ENCODE measurements at places on chromosomes 3 and 15. TPM values are rescaled to one million over a fixed set of nuclear protein-coding genes. Genes with fewer than 3 reads are reported as not detected.

LRRC58 gene
- 21.0 TPM for total RNA-seq

DNA sequence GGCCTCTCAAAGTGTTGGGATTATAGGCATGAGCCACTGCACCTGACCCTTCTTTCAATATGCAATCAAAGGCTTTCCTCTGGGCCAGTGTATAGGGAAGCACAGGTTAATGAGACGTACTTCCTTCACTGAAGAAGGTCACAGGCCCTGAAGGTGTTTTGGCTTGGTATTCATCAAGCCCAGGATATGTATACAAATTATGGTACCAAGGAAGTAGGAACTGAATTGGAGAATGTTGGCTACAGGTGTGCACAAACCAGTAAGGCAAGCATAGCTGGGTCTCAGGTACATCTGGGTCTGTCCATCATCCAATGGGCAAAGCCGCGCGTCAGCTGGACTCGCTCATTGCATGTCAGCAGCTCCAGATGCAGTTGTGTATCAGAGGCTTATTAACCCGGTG is 237.9 kb downstream of the ADAMTS17 start:
- no peak for DNase-seq

LINS1 gene
- 10.3 TPM for total RNA-seq

KNG1 gene
- total RNA-seq = not detected

DNA sequence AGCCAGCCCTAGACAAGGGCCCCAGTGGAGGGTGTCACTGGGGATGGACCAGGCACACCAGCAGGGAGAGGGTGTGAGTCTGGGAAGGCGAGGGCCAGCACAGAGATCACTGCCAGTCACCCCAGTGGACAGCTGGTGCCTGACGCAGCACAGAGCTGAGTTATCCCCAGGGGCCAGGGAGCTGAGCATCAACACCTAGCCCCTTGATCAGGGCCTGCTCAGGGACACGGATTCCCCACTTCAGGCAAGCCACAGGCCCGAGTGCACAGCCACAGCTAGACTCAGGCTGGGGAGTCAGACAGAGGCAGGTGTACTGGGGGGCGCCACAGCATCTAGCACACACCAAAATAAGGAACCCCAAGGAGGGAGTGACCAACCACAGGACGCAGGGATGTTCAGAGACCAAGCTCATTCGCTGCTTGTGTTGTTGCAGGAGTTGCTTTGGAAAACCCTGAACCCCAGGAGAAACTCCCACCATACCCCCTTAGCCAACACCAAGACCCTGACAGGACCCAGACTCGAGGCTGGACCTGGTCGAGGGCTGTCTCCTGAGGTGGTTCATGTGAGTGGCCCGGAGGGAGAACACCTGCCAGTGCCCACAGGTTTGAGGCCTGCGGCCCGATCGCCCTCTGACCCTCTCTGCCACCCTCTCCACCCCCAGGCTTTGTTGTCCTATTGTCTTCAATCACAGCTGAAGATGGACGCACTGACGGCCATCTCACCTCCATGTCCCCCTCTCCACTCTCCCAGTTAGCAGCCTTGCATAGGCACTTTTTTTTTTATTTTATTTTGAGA is 146.8 kb downstream of the TPRA1 start:
- DNase-seq = no peak

DNA sequence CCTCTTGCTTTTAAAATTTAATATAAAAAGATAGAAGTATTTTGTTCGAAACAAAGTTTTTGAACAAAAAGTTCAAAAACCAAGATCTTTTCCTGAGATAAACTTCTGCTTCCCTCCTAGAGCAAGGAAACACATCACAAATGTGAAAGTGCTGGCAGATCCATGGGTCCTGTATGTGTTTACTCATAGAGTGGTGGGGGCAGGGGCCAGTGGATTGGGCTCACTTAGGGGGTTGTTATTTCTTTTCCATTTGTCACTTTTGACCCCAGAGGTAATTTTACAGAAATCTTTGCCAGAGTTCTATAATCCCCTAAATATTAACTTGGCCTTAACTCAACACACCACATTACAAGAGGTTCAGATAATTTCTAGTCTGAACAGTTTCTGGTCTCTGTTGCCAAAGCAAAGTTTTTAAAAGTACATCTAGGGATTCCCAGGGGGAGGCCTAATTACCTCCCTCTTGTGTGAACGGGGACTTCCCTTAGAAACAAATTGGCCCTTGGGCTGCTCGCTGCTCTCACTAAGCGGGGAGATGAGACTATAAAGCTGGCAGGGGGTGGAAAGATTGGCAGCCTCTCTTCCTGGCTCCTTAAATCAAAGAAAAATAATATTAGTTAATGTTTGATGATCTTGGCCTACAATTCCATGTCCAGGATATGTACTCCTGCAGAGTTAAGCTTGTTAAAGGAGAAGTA is 66.8 kb upstream of the PTX3 start:
- DNase-seq = peak; percentile 25

CD86 gene
- total RNA-seq = not detected

DNA sequence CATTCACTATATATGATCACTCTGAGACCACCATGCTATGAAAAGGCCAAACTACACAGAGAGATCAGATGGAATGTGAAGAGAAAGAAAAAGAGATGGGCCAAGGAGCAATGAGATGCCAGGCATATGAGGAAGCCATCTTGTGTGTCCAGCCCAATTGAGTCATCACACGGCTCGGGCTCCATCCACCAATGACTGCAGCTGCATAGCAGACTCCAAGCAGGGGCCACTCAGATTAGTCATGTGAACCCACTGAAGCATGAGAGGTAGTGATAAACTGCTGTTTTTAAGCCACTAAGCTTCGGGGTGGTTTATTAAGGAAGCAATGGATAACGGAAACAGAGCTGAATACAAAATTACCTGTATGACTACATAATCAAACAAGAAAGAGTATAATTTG is 185.9 kb downstream of the SUCLG2 start:
- DNase-seq = no peak

- DNase-seq = no peak
Measured at GRCh38 chr3:3280396-3280795, 100.9 kb upstream of the CRBN start.

GRCh38 chr15:45123397-45123796 is 6.3 kb downstream of the DUOXA1 start:
- DNase-seq = no peak

ULK3 gene
- total RNA-seq = 20.2 TPM

GNB4 gene
- 46.7 TPM for total RNA-seq

DNA sequence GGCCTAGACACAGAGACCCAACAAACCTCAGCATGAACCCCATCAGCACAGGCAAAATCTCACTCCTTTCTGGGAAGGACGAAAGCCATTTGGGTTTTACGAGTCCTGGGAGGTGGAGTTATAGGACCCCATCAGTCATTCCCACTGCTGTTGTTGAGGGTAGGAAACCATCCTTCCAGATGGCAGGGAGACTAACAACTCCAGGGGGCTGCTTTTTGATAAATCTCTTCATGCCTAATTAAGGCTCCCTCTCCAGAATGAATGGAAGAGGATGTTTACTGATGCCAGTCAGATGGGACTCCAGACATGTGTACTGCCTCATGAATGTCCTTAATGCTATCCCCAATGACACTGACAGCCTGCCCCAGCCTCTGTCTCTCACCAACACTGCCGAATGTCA is 75.3 kb downstream of the ST8SIA2 start:
- DNase-seq = no peak

GRCh38 chr15:42182328-42182886 is 25.7 kb downstream of the VPS39 start:
- no peak for DNase-seq

GRCh38 chr15:96232335-96232734 is 98.2 kb upstream of the NR2F2 start:
- no peak for DNase-seq

ARNT2 gene
- 9.1 TPM for total RNA-seq

BOC gene
- 1.0 TPM for total RNA-seq

GRCh38 chr15:20345401-20345958 is 196.1 kb downstream of the GOLGA6L6 start:
- no peak for DNase-seq

IQCF5 gene
- not detected for total RNA-seq

NRG4 gene
- not detected for total RNA-seq

CILP gene
- total RNA-seq = not detected

DNA sequence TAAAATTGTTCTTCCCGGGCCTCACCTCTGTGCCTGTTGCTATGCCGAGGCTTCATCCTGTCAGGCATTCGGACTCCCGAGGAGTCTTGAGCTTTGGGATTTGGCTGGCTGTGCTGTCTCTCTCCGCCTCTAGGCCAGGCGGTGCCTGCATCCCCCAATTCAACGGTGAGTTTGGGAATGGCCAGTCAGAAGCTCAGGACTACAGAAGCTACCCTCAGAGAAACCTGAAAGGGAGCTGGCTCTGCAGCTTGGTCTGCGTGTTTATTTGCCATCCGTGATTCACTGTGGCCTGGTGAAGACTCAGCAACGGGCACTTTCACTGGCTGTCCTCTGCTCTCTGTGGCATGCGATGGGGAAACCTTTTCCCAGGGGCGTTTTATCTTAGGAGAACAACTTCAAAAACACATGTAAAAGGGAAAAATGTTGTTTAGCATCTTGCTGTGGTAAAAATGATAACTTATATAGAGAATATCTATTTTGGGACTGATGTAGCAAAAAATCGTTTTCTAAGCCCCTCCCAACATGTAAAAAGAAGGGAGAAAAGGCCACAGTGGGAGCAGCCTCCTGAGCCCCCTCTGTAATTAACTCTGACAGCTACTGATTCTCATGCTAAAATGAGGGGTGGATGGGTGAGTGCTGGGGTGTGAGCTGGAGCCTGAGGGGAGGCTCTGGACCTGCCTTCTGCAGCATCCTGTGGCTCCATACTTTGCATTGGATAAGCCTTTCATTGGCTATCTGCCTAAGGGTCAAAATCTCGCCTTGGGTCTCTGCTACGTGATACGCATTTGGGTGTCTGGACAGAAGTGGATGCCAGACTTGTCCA is 103.4 kb upstream of the KLHL25 start:
- no peak for DNase-seq

EIF2A gene
- total RNA-seq = 209 TPM

KBTBD8 gene
- 1.8 TPM for total RNA-seq

All from epithelial cell of proximal tubule (primary cell).